Nucleus accumbens (tissue), 56 donors: ENCODE measurements at places on chromosomes 13 and 19.

GRCh38 chr13:42553098-42554046 lies 20.6 kb upstream of the TNFSF11 start:
- DNase-seq: no peak

DNA sequence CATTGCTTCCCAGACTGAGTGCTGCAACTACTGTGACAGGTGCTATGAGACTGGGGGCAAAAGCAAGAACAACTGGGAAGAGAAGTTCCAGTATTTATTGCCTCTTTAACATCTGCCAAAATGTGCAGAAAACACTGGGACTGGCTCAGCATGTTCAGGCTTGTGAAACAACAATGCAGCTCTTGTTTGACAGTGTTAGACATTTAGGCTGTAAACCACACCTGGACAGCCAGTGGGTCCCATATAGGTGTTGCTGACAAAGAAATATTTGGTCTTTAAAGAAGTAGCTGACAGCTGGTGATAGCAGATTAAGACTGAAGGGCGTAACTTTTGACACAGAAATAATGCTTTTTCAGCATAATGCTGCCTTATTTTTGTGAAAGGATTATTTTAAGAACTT lies 88.1 kb downstream of the STOML3 start:
- DNase-seq: no peak

- no peak for DNase-seq
Measured at GRCh38 chr13:113884821-113885220, 20.9 kb upstream of the GAS6 start.

- no peak for DNase-seq
Measured at GRCh38 chr13:112078216-112078615, 11.3 kb downstream of the SOX1 start.

- DNase-seq: no peak
Measured at GRCh38 chr13:110471833-110472162, 89.7 kb downstream of the RAB20 start.

DNA sequence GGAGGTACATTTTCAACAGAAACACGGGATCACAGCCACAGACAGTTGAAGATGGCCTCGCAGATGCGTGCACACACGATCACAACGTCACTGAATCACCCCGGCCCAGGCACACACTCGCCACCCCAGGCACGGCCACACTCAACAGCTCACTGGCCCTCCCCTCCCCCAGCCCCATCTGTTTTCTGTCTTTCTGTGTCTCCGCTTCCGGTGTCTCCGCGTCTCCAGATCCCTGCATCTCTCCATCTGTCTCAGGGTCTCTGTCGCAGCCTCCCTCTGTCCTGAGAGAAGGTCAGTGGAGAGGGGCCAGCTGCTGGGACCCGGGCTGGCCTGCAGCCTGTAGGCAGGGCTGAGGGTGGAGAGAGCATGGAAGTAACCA lies 3.8 kb upstream of the ATP1A3 start:
- DNase-seq: no peak

GRCh38 chr13:40508767-40509342 lies 157.6 kb downstream of the FOXO1 start:
- no peak for DNase-seq

DNA sequence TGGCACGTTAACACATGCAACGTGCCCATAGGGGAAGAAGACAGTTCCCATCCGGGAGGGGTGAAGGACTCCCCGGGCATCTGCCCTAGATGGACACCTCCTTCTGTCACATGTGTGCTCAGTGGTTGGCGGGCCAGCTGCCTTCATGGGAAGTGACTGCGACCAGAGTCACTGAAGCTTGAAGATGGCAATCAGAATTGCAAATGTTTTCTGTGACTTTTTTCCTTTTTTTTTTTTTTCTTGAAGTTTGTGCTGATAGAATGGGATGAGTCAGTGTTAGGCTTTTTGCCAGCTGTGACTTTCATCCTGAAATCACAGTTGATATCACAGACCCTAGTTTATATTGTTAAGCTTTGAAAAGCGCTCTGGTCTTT lies 109.2 kb upstream of the MCF2L start:
- no peak for DNase-seq

DNA sequence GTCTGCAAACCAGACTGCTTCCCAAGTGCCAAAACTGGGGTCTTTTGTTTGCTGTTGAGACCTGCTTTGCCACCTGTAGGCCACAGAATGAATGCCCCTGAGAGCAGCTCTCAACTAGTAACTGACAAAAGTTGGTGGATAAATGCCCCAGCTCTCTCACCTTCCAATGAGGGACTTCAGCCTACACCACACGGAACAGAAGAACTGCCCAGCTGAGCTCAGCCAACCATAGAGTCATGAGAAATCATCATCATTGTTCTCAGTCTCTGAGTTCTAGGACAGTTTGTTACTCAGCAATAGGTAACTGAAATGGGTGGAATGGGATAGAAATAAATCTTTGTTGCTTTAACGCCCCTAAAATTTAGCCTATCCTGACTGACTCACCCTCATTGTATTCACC lies 59.1 kb upstream of the MRI1 start:
- DNase-seq: no peak

DNA sequence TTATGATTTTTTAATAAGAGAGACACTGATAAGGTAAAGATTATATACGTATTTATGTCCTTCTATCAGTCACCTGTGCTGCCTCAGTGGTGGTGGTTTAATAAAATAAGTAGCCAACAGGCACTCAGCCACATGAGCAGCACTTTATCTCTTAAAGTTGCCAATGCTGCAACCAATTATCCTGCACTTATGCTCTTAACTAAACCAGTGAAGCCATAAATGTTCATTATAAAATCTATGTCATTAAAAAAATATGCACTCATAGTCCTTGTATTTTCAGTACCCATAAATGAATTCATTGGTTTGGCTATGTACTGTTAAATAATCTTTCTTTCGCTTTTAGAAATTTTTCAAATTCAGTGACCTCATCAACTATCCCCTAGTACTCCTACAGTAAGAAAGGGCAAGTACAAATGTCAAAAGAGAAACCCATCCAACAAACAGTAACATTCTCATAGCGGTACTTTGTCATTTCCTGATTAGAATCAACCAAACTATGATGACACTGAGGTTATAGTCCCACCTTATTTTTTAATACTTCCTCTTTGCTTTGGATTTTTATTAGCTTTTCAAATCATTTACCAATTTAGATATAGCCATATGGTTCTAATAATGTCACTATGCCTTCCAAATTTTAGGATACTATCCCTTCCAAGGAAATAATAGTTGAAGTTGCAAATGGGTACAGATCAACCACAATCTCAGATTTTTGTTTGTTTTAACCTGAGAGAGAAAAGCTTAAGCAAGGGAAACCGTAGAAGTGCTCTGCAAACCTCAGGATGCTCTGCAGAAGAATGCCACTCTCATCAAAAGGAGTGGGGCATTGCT lies 190.9 kb downstream of the KLF12 start:
- DNase-seq: no peak

DNA sequence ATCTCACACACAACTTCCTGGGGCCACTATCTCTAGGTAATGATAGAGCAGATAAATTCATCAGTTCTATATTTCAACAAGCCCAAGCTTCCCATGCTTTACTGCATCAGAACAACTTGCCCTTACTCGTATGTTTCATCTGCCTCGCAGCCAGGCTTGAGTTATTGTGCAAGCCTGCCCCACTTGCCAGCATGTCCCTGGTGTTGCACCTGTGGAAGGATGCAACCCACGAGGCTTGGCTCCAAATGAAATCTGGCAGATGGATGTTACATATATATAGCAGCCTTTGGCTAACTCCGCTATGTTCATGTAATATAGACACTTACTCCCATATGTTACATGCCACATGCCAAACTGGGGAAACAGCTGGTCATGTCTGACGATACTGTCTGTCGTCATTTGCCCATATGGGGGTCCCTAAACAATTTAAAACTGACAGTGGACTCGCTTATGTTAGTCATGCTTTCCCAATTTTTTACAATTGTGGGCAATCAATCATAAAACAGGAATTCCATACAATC lies 6.2 kb downstream of the ERVK3-1 start:
- DNase-seq: no peak

GRCh38 chr13:85698256-85698655 lies 101.0 kb downstream of the SLITRK6 start:
- DNase-seq: no peak

DNA sequence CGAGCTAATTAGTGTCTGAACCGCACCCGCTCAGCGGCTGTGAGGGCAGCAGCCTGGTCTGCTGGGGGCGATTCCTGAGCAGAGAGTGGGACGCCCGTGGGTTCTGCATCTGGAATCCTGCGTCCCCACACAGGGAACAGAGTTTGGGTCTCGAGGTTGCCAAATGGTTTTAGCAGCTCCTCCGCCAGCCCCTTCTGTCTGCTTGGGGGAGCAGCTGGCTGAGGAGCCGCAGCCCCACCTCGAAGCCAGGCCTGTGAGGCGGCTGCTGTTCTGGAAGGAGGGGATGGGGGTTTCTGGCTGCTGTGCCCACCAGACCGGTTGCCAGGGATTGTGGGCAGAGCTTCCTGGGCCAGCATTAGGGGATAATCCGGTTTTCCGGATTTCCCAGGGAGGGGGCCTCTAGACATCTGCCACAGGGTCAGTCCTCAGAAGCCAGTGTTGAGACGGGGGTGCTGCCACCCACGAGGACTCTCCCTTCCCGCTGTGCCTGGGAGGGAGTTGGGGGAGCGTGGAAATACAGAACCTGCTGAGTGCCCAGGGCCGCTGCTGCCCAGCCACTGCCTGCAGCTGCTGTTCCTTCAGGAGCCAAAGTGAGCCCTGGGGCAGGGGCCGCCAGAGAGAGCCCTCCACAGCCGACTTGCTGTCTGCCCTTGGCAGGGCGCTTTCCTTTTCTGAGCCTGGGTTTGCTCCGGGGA lies 2.0 kb downstream of the CDC34 start:
- DNase-seq: no peak

DNA sequence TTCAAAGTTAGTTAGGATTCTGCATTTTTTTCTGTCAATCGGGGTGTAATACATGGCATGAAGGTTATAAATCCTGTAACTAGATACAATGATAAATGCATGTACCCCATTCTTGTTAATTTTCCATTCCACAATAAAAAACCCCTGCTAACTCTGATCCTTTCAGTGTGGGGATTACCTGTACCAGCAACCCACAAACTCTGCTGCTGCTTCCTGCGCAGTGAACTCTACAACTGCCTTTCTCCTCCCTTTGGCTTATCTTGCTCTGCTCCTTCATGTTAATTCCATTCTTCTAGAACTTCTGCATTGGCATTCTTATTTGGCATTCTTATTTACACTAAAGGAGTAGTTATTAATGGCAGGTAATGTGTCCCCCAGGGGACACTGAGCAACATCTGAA lies 273.1 kb downstream of the KLF12 start:
- no peak for DNase-seq

- no peak for DNase-seq
Measured at GRCh38 chr13:22482496-22483000, 698.2 kb upstream of the SGCG start.

DNA sequence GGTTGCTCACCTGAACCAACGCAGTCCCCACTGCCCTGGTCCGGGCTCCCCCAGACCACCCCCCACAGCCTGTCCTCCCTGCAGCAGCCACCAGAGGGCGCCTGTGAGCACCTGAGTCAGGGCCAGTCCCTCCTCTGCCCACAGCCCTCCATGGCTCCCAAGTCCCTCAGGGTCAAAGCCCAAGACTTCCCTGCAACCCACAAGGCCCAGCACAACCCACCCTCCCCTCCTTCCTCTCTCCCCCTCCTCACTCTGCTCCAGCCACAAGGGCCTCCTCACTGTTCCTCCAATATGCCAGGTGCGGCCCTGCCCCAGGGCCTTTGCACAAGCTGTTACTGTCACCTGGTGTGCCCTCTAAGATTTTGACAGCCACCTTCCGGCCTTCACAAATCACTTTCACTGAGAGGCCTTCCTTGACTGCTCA lies 10.9 kb downstream of the GNA15 start:
- no peak for DNase-seq

DNA sequence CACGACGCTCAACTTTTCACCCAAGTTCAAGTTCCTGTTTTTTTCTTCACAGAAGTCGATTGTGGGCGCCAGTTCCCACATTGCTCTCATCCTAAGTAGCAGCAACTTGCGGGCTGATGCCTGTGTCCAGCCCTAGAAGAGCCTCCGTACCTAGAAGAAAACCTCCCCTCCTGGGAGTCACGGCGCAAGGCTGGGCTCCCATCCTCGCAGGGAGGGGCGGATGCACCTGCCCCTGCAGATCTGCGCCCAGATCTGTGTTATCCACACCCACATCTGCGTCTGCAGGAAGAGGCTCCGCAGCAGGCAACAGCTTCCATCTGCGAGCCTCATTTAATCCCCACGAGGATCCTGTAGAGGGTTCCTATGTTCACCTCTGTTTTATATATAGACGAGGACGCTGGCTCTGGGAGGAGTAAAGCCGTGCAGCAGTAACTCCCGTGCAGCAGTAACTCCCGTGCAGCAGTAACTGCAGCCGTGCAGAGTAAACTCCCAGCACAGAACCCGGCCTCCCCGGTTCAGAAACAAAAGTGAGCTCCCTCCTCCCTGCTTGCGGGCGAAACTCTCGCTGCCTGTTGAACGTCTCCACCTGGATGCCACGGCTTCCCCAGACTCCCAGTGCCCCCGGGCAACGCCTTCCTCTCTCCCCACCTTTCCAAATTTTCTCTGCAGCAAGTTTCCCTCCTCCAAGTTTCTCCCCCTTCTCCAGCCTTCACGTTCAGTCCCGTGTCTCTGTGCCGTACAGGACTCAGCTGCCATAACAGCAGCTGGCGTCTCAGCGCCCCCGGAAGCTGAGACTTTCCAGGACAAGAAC lies 23.5 kb upstream of the LAIR1 start:
- no peak for DNase-seq

DNA sequence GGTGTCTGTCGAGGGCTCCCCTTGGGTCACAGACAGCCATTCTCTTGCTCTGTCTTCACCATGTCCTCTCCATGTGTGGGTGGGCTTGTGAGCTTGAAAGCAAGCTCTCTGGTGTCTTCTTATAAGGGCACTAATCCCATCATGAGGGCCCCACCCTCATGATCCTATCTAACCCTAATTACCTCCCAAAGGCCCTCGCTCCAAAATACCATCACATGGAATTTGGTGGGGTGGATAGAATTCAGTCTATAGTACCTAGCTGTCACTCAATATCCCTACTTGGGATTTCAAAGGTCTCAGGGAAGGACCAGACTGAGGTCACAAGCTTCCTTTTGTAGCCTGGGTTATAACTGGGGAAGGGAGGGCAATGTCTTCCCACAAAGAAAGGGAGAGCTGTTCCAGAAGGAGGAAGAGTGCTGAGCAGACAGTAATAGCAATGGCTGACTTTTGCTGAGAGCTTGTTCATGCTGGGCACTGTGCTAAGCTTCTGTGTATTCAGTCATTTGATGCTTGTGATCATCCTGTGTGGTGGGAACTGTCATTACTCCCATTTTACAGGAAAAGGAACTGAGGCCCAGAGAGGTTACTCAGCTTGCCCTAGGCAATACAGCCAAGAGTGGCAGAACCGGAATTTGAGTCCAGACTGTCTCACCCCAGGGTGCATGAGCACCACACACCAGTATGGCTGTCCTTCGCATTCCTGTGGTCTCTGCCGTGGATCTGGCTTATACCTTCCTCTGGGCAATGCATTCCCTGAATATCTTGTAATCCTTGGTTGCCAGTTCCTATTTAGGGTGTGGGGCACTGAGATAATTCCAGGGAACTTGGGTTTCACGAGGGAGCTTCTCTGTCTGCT lies 8.2 kb downstream of the FXYD5 start:
- DNase-seq: no peak

DNA sequence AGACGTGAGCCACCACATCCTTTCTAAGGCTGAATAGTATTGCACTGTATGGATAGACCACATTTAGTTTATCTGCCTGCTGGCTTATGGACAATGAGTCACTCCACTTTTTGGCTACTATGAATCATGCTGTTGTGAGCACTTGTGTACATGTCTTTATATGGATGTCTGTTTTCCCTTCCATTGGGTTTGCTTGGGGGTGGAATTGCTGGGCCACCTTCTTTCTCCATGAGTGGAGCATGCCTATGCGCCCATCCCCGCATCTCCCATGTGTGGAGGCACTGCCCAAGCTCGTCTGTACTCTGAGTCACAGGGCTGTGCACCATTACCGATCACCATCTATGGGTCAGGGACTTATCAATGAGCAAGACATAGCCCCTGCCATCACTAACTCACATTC lies 127.2 kb upstream of the GJB6 start:
- DNase-seq: no peak
